ENCODE measurements at places on chromosomes 12 and 14.
A peak's percentile ranks its signal among the peaks of the same experiment; 100 is the strongest.

GRCh38 chr14:66490143-66491111 is 4.3 kb downstream of the CCDC196 start:
- DNase-seq, result no peak

GRCh38 chr12:121992059-121992879 is 29.4 kb upstream of the BCL7A start:
- peak; percentile 24 for DNase-seq

DNA sequence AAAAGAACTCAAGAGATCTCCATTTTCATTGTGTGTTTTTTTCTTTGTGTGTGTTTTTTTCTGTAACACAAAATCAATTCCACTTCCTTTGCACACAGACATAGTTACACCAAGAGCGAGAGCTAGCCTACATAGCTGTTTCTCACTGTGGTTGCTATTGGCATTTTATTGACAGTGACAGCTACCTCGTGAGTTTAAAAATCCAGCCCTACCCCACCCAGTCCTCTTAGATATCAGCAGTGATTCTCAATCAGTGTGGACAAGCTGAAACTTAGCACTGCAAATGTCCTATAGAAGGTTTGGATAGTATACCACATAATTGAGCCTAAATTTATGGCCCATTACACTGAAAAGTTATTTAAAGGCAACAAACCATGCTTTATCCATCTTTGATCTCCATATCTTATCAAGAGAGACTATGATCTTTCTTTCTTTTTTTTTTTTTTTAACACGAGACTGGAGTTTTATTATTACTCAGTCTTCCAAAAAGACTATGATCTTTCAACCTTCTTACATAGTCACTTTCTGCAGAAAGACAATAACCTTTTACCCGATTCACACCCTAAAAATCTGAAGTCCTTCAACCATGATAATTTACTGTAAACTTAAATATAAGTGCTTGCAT is 46.8 kb downstream of the ATP2B1 start:
- DNase-seq, result no peak

- no peak for DNase-seq
These were observed 171.6 kb upstream of the PTPRQ start for GRCh38 chr12:80272387-80272915.

- DNase-seq, result no peak
These were observed 107.8 kb downstream of the DUSP6 start for GRCh38 chr12:89244536-89244935.

DNA sequence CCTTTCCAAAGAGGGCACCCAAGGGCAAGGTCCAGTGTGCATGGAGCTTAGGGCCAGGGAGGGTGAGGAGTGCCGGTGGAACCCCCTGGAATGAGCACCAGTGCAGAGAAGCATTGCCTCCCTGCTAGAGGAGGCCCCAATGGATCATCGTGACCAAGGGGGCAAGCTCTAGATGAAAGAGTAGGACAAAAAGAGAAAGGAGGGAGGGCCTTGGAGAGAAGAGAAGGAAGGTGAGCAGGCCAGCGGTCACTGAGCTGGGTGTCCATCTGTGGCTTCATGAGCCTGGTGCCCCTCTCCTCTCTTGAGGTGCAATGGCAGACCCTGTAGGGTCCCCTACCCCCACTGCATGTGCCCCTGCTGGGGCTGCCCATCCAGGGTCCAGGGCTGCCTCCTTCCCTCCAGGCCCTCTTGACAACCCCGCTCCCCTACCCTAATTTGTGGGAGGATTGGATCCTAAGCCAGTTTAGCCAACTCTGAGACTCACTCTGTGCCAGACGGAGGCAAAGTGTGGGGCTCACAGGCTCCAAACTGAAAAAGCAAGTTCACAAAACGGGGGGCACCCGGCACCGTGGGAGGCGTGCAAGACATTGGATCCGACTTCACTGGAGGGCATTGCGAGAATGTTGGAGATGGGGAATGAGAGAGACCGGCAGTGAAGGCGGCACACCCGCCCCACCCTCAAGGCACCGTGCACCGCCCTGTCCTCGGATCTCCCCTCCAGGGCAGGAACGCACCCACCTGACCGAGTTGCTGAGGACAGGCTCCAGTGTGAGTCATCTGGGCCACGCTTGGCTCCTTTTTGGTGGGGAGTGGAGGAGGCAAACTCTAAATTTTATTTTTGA is 207.5 kb downstream of the KIF26A start:
- DNase-seq, result no peak

DNA sequence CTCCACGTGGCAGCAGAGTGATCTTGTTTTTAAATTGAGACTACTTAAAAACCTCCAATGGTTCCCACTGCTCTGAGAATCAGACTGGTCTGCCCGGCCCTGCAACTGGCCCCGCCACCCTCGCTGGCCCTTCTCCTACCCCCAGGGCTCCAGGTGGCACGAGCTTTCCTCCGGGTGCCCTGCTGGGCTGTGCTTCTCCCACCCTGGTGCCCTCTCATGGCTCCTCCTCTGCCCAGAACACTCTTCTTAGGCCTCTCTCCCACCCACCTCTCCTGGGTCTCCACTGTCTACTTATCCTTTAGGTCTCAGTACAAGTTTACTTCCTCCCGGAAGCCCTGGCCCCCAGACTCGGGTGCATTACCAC is 26.5 kb downstream of the CCDC92 start:
- DNase-seq, result no peak

DNA sequence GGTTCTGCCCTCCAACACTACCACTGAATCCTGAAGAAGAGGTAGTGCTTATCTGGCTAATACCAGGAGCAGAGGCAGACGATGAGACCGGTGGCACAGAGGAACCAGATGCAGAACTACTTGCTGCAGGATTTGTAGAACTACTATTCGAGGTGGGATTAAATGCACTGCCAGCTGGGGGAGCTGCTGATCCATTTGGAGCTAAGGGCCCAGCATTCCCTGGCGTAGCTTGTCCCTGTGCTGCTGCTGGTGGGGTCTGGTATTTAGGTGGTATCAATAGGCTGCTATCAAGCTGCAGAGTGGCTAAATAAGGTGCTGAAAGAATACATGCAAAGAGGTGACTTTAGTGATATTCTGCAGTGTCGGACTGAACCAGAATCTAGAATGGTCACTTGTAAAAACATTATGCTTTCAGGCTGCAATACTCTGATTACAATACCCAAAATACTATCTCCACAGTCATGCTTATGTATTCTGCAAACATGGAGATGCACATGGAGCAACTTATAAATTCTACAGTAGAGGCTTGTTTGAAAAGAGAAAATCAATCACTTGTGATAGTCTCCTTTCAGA is 294.2 kb downstream of the MED13L start:
- no peak for DNase-seq

DNA sequence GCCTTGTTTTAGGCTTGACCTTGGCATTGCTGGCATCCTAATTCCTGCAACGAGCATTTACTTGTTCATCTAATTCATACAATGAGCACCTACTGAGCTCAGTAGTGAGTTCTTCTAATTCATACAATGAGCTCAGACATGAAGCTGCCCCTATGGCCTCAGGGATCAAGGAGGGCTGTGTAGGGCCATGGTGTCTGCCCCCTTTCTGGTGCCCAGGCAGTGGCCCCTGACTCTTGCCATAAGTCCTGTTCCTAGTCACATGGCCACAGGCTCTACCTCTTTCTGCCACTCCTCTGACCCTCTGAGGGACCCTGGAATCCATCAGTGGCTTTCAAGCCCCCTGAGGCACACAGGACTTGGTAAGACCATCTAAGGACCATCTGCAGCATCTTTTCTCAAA is 148.8 kb downstream of the ZFP36L1 start:
- no peak for DNase-seq

DNA sequence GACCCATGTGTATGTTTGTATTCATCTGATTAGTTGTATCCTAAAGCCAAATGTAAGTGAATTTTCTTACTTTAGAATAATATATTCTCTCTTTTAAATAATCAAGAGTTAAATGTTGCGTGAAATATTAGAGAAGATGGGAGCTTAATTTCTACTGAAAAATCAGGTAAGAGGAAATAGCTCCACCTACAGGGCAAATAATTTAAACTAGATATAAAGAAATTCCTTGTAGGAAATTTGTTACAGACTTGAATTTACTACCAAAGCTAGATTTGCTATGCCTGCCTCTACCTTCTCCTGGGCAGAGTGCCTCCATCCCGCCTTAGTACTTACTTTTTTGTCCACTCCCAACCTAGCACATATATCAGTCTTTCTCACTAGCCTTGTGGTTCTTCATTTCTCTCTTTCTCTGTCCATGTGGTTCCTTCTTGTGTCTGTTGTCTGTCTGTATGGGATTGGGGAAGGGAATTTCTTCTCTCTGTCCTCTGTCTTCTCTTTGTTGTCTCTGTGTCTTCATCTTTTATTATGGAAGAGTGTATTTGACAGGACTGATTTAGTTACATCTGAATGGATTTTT is 44.7 kb downstream of the PALS1 start:
- no peak for DNase-seq

GRCh38 chr12:99087278-99087677 is 442.2 kb downstream of the APAF1 start:
- DNase-seq, result no peak

- DNase-seq, result no peak
These were observed 1.1 kb downstream of the PPP1R1A start for GRCh38 chr12:54587315-54587873.

GRCh38 chr12:15858353-15858752 is 23.8 kb upstream of the STRAP start:
- DNase-seq, result no peak

DNA sequence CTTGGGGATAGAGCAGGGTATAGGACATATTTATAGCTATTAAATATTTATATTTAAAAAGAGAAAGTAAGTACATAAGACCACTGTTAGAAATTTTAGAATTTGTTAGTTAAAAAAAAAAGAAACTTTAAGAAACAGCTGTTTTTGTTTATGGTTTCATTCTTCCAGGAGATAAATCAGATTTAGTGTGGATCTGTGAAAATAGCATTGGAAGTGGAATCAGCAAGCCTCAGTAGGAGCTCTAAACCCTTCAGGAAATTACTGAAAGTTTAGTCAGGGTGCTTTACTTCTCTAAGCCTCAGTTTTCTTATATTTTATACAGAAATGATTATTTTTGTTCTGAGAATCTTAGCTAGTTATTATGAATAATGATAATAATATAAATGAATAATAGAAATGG is 316.0 kb upstream of the NOVA1 start:
- DNase-seq, result no peak

- no peak for DNase-seq
These were observed 6.9 kb downstream of the FBXO34 start for GRCh38 chr14:55277972-55278740.

GRCh38 chr14:100282766-100283419 is 23.4 kb downstream of the SLC25A29 start:
- no peak for DNase-seq

- DNase-seq, result no peak
These were observed 5.8 kb downstream of the IRAK4 start for GRCh38 chr12:43764528-43764927.

- no peak for DNase-seq
These were observed 6.3 kb upstream of the PWP1 start for GRCh38 chr12:107679336-107679735.

DNA sequence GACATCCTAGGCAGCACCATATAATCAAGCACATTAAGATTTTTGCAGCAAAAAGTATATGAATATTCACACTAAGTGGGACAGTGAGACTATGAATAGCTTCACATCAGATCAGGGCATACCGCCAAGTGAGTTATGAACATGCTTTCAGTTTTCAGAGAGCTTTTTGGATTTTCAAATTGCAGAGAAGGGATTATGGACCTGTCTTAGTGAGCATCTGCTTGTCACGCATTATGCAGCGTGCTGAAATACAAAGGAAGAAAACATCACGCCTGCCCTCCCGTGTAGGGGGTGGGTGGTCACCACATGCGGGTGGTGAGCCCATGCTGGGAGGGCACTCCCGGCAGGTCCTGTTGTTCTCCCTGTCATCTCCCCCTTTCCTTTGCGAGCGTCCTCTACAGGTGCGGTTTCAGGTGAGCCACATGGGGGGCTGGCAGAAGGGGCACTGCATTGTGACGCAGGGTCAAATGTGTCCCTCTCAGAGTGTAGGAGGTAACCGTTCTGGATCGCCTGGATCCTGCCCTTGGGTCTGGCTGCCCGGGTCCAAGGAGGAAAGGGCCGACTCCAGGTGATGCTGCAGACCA is 42.6 kb downstream of the TRAF3 start:
- no peak for DNase-seq

DNA sequence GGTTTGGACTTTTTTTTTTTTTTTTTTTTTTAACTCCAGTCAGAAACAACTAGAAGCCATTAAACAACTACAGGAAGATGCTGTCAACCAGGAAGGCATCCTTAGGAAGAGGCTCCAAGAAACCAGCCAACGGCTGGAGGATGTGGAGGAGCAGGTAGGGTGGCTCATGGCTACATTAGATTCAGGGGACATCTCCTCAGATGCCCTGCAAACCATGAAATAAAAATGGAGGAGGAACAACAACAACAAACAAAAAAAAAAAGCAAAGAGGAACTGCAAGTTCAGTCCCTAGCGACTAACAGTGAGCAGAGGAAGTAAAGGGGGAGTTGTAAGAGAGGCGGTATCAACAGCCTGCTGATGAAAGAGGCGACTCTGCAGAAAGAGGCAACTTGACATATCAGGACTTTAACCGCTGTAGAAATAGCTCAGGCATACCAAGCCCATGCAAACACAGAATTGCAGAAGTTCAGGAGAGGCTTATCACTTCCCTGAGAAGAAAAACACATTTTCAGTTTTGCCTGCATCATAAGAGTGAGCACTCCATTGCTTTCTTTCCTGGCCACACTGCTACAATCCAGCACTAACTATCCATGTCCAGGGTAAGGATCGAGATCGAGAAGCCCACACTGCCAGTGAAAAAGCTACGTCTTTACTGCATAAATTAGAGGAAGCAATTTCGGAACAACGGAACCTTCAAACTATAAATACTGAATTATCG is 103.5 kb upstream of the BCAT1 start:
- no peak for DNase-seq

- DNase-seq, result no peak
These were observed 3.4 kb upstream of the GPR162 start for GRCh38 chr12:6818222-6818621.

DNA sequence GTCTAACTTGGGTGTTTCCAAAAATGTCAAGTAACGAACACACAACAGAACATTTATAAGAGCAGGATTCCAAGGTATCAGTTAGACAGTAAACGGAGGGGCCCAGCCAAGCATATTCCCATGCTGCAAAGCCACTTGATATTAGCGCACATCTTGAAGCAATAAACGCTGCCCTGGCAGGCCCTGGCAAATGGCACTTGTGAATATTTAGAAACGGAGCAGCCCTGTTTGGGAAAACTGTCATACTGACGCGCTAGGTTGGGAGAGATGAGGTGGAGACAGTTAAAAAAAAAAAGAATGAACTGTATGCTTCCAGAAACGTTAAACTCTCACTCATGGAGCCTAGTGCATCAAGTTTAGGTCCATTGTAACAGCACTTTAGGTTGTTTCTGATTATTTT is 9.3 kb downstream of the DGLUCY start:
- DNase-seq, result no peak

- no peak for DNase-seq
These were observed 62.6 kb downstream of the DCAF5 start for GRCh38 chr14:69090187-69090789.

Measured in stimulated activated CD4-positive, alpha-beta T cell treated with anti-CD3 and anti-CD28 coated beads, TNF-alpha, amount 100 ng/mL, for 1 hour (primary cell).